GM23248 (cell line): ENCODE measurements at places on chromosomes 6 and 20.

- no peak overlapping the region for H3K4me3 ChIP-seq
- no peaks in the 10 kb centered on the region for H3K4me1 ChIP-seq
- no peak overlapping the region for H3K27ac ChIP-seq
- no peaks in the 10 kb centered on the region for H3K36me3 ChIP-seq
- H3K27me3 ChIP-seq, result peaks cover 21% of the 10 kb centered on the region
- DNase-seq, result no peak
Measured at GRCh38 chr6:137471497-137471896, 22.7 kb downstream of the OLIG3 start.

GRCh38 chr6:79435746-79436145 is 101.5 kb downstream of the LCA5 start:
- H3K27ac ChIP-seq, result no peak overlapping the region
- H3K36me3 ChIP-seq, result no peaks in the 10 kb centered on the region
- H3K4me3 ChIP-seq, result no peak overlapping the region
- H3K27me3 ChIP-seq, result no peaks in the 10 kb centered on the region
- DNase-seq, result no peak

- peak; percentile 70 for DNase-seq
- peaks cover 58% of the 10 kb centered on the region for H3K4me1 ChIP-seq
- H3K4me3 ChIP-seq, result no peak overlapping the region
- H3K27me3 ChIP-seq, result no peaks in the 10 kb centered on the region
Measured at GRCh38 chr6:35173427-35174087, 32.4 kb upstream of the TCP11 start.

DNA sequence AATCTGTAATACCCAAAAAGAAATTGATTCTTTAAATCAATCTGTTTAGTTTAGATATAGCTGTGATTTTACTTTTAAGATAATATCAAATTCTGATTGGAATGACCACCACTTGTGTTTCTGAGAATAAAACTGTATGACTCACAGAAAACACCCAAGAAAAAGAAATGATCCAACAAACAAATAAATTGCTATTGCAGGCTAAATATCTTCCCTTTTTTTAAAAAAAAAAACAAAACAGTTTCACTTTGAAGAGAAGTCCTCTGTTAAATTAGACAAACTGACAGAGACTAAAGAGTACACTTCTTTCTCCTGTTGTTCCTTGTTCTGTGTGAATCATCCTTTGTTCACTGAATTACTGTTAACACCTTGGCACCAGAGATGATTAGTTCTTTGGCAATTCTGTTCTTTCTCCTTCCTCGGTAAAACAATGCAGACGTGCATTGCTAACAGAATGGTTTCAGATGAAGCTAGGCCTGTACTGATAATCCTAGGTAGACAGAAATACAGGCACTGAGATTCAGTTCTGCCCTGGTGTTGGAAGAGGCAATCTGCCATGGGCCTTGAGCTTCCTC is 895.2 kb upstream of the CITED2 start:
- peak; percentile 54 for DNase-seq
- peak overlapping the region; percentile 45 for H3K4me3 ChIP-seq
- H3K27ac ChIP-seq, result peak overlapping the region; percentile 19; the same call in 1 of the 2 replicates
- H3K4me1 ChIP-seq, result peaks cover 10% of the 10 kb centered on the region; the same call in 1 of the 2 replicates
- no peaks in the 10 kb centered on the region for H3K27me3 ChIP-seq
